ENCODE measurements at places on chromosomes 1 and 21.
A peak's percentile ranks its signal among the peaks of the same experiment; 100 is the strongest.

DNA sequence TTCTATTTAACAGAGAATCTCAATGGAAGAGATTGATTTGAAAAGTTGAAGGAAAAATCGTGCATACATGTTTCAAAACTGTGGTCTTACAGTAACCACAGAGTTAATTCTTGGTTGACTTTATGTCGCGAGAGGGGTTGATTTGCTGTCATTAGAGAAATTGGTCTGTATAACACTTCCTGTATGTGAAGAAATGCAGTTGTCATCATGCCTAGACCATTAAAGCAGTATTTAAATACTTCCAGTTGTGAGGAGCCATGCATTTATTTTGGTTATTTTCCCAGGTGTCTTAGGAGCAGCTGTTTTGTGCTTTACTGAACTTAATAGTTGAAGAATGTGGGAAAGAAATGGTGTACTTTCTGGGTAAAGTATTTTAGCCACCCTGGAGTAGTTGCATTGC is 76.2 kb downstream of the NFIA start:
- no peak for DNase-seq

GRCh38 chr1:233512538-233512937 is 101.4 kb upstream of the KCNK1 start:
- DNase-seq, result no peak

DNA sequence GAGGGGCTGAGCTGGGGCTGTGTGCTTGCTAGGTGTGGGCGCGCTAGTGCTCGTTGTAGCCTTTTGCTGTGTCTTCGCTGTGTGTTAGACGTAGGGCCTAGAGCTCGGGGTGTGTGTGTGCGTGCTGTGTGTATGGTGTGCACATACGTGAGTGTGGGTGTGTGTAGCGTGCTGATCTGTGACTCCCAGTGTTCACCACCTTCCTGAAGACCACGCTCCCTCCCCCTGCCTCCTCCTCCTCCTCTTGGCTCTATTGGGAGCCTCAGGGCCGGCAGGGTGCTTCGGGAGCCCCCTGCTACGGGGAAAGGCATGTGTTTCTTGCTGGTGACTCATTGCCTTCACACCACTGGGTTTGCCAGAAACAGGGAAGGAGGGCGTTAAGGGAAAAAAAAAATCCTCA is 9.4 kb upstream of the KCNC4 start:
- DNase-seq, result no peak

DNA sequence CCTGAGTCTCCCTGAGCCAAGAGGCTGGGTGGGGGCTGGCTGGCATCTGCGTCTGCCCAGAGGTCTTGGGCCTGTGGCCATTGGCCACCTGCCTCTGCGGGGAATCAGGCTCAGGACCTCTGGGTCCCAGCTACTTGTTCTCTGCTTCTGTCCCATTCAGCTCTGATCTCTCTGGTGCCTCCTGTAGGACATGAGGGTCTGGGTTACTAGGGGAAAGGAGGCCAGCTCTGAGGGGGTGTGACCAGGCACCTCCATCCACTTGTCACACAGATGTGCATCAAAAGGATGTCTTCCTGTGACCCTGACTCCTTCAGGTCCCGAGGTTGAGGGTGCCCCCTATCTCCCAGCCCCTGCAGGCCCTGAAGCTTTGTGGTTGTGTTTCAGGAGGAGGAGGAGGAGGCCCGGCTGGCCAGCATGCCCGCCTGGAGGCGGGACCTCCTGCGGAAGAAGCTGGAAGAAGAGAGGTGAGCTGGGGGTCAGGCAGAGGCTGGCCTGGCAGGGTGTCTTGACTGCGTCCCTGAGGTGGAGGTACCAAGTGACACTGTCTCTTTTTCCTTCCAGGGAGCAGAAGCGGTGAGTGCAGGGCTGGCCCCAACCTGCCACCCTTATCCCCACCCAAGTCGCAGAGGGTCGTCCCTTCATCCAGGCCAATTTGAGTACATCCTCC is 9.0 kb downstream of the TNFRSF25 start:
- DNase-seq, result no peak

GRCh38 chr21:36783612-36784374 is 84.9 kb downstream of the SIM2 start:
- no peak for DNase-seq

DNA sequence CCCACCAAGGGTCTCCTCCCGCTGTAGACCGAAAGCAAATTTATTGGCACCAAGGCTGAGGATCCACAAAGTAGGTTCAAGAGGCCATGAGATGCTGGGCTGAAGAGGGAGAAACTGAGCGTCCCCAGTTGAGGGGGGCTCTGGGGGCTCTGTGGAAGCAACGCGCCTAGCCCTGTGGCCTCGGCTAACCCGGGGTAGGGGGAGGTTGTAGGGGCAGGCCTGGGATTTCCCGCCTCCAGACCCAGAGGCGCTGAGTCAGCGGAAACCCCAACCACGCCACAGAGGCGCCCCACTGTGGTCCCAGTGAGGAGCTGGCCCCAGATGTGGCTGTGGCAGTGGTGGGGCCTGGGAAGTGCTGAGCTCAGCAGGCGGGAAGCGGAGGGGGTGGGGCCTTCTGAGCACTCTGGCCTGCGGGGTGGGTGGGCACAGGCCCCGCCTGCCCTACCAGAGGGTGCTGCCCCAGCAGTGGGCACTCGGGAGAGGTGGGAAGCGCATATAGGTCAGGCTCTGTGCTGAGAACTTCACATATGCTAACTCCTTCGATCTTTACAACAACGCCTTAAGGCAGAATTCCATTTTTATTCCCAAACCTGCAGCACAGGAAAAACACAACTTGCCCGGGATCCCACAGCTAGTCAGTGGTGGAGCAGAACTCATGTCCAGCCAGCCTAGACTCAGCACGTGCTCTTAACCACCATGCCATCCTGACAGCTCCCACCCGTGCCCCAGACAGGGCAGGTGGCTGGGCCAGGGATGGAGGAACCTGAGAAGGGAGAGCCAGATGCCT is 1.5 kb upstream of the COL16A1 start:
- DNase-seq, result peak; percentile 34

DNA sequence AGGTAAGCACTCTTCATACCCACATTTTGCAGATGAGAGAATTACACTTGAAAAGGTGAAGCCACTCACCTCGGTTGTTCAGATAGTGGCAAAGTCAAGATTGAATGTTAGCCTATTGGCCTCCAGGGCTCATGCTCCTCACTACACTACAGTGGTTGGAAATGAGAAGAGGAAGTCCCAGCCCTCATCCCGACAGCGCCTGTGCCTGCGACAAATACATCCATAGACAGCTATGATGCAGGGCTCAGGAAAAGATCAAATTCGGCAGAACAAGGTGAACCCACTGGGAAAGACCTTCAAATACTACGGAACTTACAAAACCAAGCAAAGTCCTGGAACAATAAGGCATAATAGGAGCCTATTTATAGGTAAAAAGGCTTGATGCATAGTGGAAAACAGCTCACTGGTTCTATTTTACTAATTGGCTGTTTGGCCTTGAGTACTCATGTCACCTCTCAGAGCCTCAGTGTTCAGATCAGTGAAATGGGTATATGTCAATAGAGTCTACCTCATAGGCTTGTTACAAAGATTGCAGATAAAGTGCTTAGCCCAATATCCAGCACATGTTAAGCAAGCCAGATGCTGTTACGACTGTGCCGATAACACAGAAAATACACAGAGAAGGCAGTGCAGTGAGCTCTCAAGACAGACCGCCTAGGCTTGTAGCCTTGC is 3.5 kb downstream of the SPOCD1 start:
- DNase-seq, result no peak

- no peak for DNase-seq
Measured at GRCh38 chr1:58041621-58042020, 504.9 kb downstream of the OMA1 start.

DNA sequence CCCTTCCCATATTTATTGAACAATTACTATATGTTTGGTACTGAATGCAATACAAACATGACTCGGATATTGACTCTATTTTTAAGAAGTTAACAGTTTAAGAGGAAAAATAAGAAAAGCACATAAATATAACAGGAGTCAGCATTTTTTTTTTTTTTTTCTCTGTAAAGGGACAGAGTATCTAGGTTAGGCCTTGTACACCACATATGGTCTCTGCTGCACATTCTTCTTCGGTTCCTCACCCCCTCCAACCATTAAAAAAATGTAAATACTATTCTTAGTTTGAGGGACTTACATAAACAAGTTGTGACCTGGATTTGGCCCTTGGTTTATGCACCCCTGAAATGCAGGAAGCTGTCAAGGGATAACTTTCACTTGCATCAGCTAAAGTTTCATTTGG is 40.4 kb downstream of the PHC2 start:
- no peak for DNase-seq

DNA sequence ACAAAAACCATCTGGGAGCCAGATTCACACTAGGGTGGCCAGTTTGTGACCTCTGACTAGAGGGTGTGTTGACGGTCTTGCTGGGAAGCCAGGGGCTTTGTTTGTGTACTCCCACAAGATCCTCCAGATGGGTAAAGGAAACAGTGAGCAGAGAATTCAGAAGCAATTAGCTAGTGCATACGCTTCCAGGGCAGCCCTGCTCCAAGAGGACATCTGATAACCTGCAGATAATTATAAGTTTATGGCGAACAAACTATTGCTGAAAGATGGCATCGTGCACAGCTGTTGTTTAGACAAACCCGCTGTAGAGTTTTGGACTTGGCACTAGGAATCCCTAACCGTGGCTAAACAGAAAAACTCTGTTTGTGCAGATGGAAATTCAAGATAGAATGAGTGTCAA is 326.4 kb downstream of the TGFB2 start:
- no peak for DNase-seq

- peak; percentile 26 for DNase-seq
Measured at GRCh38 chr1:197393105-197393504, 125.1 kb downstream of the CRB1 start.

- DNase-seq, result no peak
Measured at GRCh38 chr1:91757763-91758460, 128.0 kb downstream of the TGFBR3 start.

GRCh38 chr1:91572044-91572443 is 71.4 kb downstream of the CDC7 start:
- no peak for DNase-seq

DNA sequence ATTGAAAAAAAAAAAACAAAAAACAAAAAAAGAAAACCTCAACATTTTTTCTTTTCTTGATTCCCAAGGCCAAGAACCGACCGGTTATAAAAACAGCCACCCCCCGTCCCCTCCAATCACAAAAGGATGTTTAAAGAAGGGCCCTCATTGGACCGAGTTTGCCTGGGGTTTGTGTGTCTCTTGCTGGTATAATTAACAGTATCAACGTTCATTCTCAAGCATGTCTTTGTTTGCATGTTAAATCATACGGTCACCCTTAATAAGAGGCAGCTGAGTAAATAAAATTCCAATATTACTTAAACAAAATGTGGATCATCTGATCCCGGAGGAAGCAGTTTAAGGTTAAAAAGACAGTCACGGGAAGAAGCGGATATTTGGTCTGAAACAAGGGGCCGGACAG is 201.1 kb downstream of the PRDM2 start:
- DNase-seq, result no peak

DNA sequence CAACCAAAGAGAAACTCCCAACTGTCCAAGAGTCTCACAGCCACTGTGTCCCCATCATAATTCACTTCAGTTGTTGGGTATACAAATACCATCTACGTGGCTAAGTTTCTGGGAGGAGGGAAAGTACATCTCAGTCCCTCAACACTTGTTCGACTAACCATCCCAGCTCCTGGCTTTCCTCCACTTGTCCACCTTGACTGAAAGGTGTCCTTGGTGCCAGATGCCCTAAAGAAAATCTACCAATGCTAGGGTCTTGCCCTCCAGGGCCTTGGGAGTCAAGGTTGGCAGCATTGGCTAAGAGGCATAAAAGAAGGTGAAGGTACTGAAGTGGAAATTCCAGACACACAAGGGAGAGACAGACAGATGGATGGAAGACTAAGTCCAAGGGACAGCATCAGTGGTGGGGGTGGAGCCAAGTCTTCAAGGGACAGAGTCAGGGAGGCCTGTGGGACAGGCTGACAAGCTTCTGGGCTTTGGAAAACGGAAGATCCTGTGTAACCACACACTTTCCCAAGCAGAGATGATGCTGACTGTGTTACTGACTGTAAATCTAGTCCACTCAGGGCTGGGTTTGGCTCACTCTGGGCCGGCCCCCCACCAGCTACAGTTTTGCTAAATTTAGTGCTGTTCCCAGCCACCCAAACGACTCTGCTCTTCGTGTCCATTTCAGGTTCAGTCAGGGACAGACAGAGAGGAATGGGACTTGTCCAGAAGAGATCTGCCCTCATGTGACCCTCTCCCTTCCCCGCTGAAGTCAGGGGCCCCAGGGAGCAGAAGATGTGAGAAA is 60.1 kb downstream of the CD34 start:
- DNase-seq, result no peak

DNA sequence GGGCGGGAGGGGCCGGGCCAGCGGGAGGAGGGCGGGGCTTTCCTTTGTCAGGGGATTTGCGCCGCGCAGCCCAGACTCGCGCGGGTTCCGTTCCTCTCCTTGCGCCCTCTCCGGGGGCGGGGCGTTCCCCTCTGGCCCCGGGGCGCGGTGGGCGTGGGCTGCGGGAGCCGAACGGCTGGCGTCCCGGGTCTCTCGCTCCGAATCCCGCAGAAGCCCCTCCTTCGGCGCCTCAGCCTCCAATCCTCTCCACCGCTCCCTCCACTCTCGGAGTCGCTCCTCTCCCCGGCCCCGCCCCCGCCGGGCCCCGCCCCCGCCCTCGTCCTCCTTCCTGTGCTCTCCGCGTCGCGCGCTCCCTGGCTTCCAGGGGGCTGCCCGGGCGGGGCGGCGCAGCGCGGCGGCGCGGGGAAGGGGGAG is 82.8 kb upstream of the BMP8A start:
- DNase-seq, result peak; percentile 87

- DNase-seq, result no peak
Measured at GRCh38 chr1:10889650-10890353, 93.4 kb upstream of the CASZ1 start.

GRCh38 chr1:184479435-184480167 is 92.8 kb downstream of the C1orf21 start:
- DNase-seq, result no peak

DNA sequence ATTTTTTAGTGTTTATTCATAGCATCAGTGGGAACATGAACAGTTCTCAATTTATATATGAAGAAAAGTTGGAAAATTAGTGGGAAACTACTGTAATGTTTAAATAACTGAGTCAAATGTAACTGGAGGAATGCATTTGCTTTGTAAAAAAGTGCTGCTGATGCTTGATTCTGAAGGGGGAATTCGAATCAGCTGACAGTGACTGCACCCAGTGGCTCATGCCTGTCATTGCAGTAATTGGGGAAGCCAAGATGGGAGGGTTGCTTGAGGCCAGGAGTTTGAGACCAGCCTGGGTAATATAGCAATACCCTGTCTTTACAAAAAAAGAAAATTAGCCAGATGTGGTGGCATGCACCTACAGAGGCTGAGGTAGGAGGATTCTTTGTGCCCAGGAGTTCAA is 398.4 kb downstream of the ZP4 start:
- DNase-seq, result no peak

DNA sequence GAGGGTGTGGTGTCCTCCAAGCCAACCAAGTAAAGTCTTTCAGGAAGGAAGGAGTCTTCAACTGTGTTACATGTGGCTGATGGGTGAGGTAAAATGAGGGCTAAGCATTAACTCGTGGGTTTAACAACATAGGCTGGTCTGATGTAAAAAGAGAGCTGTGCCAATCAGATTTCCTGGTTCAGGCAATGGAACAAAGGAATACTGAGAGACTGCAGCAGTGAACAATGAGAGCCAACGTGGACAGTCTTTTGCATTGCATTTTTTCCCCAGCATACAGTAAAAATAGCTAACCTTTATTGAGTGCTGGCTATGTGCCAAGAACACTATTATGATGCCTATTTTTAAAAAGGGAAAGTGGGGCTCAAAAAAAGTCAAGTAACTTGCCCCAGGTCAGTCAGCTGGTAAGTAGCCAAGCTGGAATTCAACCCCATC is 31.1 kb downstream of the DLGAP3 start:
- no peak for DNase-seq

- peak; percentile 86 for DNase-seq
Measured at GRCh38 chr1:47179988-47180563, 9.8 kb downstream of the PDZK1IP1 start.
